ENCODE measurements at places on chromosomes 4 and X.

- no peak for DNase-seq
Measured at GRCh38 chr4:159151689-159152088, 48.8 kb downstream of the RAPGEF2 start.

GRCh38 chrX:119604766-119605463 lies 1.3 kb downstream of the NKRF start:
- no peak for DNase-seq

GRCh38 chr4:94889946-94890345 lies 132.2 kb downstream of the BMPR1B start:
- DNase-seq: no peak

GRCh38 chr4:128386761-128387599 lies 99.4 kb upstream of the PGRMC2 start:
- DNase-seq: no peak

- DNase-seq: no peak
Measured at GRCh38 chr4:137626942-137627738, 94.8 kb upstream of the PCDH18 start.

DNA sequence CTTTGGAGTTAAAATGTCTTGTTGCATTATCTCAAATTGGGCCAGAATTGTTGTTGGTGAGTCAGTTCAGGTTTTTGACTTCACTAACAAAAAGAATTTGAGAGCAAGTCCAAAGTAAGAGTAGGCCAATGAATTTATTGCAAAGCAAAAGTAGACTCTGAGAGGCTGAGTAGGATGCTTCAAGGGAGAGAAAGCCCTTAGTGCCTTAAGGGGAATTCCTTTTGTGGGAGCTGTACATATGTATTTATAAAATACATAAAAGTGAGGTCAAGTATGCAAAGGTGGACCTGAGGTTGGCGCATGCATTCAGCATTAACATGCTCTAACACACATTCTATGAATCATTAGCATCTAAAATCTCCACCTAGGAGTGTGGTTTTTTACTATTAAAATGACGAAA lies 565.4 kb downstream of the GRXCR1 start:
- no peak for DNase-seq

- no peak for DNase-seq
Measured at GRCh38 chr4:76312457-76312856, 5.9 kb downstream of the STBD1 start.

DNA sequence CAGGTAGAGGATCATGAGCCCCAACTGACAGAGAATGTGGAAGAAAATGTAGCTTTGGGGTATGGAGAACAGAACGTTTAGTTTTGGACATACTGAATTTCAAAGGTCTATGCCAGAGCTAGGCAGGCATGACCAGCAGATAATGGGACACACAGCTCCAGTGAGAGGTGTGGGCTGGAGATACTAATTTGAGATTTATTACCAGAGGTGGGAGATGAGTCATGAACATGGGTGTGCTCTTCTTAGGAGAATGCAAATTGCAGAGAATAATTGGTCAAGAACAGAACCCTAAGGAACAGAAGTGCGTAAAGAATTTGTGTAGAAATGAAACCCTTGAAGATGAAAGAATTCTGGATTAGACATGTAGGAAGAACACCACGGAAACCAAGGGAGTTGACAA lies 125.2 kb downstream of the PACRGL start:
- DNase-seq: no peak

GRCh38 chr4:1746265-1746691 lies 25.0 kb downstream of the TACC3 start:
- peak; percentile 88 for DNase-seq

- no peak for DNase-seq
Measured at GRCh38 chr4:5710065-5710960, 688 bp upstream of the EVC start.

DNA sequence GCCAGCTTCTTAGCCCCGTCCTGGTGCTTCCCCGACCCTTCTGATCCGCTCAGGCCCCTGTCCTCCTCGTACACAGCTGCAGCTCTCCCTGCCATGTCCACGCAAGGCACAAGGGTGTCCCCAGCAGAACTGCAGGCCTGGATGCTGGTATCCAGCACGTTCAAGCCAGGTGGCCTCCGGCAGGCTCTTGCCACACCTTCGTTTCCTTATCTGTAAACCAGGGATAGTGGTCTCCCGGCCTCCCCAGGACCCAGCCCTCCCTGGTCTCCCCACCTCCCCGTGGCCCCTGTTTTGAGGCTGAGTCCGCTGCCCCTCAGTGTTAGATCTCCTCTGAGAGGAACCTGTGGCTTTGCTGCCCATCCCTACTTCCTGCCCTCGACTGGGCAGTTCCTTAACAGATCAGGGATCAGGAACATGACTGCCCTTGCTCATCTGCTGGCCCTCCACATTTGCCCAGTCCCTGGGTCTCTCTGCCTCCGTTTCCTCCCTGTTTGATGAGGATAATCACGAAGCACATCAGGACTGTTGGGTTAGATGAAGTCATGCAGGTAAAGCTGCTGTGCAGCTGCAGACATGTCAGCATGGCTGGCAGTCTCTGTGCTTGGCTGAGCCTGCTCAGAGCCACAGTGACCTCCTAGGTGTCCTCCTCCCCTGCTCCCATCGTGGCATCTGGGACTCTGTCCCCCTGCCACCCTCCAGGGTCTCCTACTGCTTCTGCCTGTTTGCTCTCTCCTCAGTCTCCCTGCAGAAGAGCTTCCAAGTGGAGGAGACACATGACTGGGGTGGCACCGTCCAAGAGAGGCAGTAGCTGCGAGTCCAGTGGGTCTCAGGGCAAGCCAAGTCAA lies 32.9 kb downstream of the PIGG start:
- no peak for DNase-seq

DNA sequence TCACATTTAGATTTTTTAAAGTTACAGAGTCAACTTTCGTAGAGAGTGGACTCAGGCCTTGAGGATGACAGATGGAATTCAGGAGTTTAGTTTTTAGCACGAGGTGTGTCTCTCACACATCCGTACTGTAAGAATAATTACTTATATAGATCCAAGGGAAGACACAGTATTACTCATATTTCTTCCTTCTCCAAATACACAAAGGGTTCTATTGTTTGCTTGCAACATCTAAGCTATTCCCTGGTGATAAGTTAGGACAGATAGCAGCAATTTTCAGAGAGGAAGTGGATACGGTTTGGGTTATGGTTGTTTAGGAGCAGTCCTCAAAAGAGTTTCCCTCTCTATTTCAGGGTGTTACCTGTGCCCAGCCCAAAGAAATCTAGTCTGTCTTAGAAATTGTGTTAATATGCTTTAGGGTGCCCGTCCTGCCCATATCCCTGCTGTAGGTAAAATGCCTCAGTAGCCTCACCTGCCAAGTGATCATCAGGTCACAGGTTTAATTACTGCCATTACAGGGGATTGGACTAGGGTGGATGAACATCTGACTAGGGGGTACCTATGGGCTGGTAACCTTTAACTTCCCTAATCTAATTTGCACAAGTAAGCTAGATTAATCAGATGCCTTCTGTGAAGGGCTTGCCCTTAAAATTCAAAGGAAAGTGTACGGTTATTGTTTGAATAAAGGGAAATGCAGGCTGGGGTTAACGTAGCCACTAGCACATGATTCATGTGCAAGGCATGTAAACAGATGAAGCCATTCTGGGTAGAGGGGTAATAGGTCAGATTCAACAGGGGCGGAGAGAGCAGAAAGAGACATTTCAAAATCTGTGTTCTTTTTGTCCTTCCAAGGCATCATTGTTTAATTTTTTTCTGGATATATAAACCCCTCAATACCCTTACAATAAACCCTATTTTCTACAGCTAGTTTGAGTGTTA lies 8.7 kb upstream of the PPP3CA start:
- no peak for DNase-seq

DNA sequence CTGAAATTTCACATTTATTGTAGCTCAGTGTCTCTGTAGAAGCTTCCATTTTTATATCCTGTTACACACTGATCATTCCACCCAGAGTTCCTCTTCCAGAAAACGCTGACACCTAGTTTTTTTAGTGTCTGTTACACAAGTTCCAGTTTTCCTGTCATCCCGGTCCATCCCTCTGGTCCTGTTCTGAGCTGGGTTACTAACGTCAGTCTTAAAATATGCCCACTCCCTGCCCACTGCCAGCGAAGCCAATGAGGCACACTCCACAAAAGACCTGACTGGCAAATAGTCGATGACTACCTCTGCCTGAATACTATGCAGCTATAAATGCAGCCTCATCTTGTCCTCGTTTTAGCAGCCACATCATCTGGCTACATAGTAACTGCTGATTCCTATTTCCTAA lies 30.9 kb upstream of the DDX3X start:
- DNase-seq: no peak

GRCh38 chr4:119337010-119337409 lies 15.1 kb upstream of the FABP2 start:
- DNase-seq: no peak

GRCh38 chrX:43870758-43871419 lies 11.4 kb downstream of the MAOB start:
- DNase-seq: no peak

GRCh38 chrX:100411802-100412715 lies 2.0 kb upstream of the PCDH19 start:
- DNase-seq: no peak

- DNase-seq: no peak
Measured at GRCh38 chr4:110668463-110669235, 45.8 kb upstream of the PITX2 start.

DNA sequence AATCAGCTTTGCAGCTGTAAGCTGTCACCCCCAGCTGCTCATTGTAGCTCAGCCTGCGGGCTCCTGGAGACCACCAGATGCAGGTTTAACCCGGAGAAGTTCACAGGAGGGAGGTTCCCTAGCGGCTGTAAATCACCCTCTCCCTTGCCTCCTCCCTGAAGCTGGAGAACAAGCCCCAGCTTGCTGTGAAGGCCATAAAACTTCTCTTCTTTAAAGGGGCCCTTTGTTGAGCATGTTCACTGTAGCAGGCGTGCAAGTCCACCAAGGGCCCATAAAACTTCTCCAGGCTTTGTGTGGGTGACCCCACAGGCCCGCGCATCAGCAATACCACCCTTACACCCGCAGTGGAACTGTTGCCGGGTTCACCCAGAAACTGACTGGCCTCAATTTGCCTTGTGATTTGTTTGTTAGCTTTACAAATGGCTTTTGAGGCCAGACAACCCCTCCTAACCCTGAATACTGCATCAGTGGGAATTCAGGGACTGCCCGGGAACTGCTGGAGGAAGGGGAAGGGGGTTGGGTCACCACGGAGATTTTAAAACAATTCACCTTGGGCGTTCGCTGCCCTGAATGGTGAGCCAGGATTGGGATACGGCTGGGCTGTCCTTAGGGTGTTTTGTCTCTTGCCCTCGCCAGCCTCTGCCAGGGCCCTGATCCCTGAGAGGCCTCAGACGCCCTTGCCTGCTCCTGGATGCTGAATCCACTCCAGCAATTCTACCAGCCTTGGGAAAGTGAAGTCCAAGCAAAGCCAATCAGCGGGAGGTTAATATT lies 49.5 kb upstream of the ATP6AP2 start:
- DNase-seq: no peak

DNA sequence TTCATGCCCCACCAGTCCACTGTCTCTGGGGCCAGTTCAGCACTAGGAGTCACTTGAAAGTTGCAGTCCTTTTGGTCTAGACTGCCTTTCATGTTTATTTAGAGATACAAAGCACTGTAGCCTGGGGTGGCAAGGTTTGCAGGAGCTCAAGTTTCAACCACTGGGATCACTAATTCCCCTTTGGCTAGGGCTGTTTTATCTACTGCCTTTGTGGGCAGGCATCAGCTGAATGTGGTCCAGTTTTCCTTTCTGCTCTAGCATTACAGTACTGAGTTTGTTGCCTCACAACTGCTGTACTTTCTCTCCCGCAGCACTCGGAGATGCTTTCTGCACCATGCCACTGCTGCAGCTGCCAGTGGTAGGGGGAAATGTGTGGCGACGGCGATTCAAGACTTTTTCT lies 222.3 kb upstream of the HDX start:
- DNase-seq: no peak

DNA sequence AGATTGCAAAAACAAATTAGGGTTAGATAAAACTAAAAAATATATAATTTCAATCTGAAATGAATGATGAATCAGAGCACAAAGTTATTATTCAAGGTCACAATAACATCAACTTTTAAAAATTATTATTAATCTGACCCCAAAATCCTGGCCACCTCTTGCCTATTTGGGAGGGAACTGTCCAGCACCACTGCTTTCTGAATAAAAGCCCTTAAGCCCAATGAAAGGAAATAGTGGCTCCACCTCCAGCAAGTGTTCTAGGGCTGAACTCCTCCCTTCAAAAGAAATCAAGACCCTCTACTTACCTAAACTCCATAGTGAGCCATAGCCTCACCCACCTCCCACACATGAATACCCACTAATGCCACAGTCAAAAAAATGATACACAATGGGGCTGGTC lies 208.2 kb downstream of the PARM1 start:
- DNase-seq: no peak

DNA sequence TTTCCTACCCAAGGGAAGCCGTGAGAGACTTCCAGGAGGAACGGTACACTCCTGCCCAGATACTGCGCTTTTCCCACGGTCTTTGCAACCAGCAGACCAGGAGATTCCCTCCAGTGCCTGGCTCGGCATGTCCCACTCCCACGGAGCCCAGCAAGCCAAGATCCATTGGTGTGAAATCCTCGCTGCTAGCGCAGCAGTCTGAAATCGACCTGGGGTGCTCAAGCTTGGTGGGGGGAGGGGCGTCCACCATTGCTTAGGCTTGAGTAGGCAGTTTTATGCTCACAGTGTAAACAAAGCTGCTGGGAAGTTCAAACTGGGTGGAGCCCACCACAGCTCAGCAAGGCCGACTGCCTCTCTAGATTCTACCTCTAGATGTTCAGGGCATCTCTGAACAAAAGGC lies 284.8 kb upstream of the FGF13 start:
- DNase-seq: no peak

DNA sequence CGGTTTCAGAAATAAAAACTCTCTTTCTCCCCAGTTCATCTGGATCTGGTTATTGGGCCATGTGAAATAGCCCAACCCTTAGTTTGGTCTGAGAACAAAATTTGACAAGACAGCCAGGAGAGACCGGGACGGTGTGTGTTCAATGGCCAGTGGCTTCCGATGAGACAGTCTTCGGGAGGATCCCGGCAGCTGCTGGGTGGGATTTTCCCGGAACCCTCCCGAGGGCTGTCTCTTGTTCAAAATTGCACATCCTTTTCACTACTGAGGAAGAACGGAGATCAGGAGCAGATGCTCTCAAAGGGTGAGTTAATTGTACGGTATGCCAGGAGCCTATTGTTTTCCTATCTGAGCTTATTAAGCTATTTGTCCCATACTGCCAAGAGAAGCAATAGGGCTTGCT lies 166.5 kb downstream of the PRR32 start:
- no peak for DNase-seq

- DNase-seq: no peak
Measured at GRCh38 chrX:146456058-146456457, 353.5 kb upstream of the CXorf51B start.

DNA sequence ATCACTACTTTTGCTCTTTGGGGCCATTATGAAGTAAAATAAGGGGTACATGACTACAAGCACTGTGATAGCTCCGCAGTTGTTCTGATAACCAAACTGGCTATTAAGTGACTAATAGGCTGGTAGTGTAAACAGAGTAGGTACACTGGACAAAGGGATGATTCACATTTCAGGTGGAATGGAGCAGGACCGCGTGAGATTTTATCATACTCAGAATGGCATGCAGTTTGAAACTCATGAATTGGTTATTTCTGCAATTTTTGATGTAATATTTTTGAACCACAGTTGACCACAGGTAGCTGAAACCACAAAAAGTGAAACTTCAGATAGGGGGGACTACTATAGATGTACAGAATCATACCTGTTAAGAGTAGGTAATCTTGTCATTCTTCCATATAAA lies 55.8 kb downstream of the PAK3 start:
- no peak for DNase-seq

- DNase-seq: no peak
Measured at GRCh38 chr4:117550085-117550484, 464.7 kb upstream of the TRAM1L1 start.
